GM03348 (cell line): ENCODE measurements at places on chromosomes 16 and 17.
A peak's percentile ranks its signal among the peaks of the same experiment; 100 is the strongest.

DNA sequence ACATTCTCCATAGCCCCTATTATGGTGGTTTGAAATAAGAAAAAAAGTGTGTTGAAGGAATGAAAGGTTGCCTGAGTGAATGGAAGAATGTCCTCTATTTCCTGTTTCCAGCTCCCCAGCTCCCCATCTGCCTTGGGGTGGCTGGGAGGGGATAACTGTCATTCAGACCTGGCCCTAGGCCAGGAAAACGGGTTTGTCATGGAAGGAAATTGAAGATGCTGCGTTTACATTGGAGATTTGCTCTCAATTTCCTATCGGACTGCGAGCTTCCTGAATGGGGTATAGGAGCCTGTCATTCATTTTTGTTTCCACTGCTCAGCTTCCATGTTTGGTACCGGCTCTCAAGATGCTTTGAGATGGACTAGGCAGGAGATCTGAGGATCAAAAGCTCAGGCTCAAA, 2.2 kb upstream of the FZD2 start:
- no peak for DNase-seq

DNA sequence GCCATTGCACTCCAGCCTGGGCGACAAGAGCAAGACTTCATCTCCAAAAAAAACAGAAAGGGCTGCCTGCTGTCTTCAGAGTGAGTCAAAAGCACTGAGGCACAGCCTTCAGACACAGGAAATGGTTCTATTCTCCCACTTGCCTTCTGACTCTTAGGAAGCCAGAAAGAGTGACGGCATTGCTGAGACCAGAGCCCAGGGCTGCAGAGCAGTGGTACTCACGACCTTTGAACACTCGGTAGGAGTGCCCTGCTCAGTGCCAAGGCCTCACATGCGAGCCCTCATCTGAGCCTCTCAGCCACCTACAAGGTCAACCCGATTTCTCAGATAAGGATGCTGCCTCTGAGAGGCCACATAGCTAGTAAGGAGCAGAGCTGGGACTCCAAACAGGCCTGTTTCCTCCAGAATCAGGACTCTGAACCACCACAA, 3.5 kb upstream of the ITGAE start:
- DNase-seq: no peak

DNA sequence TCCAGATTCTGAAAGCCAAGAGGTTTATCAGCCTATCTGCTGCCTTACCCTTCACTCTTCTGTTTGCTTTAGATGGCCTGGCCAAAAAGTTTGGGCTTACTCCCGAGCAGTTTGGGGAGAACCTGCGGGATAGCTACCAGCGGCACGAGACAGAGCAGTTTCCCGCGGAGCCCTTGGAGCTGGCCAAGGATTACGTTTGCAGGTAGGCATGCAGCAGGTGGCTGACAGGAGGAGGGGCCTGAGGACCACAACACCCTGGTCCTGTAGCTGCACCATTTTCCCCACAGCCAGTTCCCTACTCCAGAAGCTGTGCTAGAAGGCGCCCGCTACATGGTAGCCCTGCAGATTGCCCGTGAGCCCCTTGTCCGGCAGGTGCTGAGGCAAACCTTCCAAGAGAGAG, 20.6 kb downstream of the SUPT6H start:
- DNase-seq: no peak

- DNase-seq: peak; percentile 93
Observed at GRCh38 chr16:84718-85406, 6.8 kb downstream of the MPG start.

GRCh38 chr17:82030470-82031302, 792 bp upstream of the RAC3 start:
- peak; percentile 90 for DNase-seq

DNA sequence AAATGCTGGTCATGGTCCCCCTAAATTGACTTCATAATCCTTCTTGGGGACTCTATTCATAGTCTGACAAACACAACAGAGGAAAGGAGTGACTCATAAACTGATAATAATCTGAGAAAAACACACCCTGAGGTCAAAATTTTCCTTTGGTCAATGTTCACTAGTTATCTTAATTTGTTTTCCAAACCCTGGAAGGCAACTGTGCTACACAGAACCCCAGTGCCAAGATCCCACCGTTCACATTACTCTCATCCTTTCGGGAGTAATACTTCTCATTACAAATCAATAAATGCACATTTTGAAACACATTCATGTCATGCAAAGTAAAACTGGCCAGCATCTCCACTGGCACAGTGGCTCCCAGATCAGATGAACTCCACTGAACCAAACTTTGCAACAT, 23.2 kb downstream of the COIL start:
- no peak for DNase-seq

DNA sequence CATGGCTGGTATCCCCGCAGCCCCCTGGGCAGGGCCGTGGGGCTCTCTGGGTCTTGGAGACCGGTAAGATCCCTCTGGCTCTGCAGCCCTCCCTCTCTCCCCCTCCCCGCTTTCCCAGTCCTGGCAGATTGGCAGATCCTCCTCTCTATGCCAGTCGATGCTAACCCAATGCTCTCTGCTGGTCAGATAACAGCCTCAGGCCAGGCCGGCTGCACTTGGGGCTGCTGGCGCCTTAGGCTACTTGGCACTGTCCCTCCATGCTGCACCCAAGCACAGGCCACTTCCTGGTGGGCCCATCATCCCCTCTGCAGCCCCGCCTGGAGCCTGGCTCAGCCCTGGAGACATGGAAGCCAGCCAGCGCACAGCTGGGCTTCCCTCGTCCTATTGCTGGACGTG, 81.7 kb downstream of the RTN4RL1 start:
- DNase-seq: no peak

GRCh38 chr17:83201206-83202001, 122.0 kb downstream of the METRNL start:
- no peak for DNase-seq
